Suppressor macrophage treated with lipopolysaccharide for 4 hours (primary cell): ENCODE measurements at places on chromosomes 6 and 20.
A peak's percentile ranks its signal among the peaks of the same experiment; 100 is the strongest.

- peak; percentile 93 for DNase-seq
Observed at GRCh38 chr20:25318471-25319240, 70.8 kb downstream of the PYGB start.

DNA sequence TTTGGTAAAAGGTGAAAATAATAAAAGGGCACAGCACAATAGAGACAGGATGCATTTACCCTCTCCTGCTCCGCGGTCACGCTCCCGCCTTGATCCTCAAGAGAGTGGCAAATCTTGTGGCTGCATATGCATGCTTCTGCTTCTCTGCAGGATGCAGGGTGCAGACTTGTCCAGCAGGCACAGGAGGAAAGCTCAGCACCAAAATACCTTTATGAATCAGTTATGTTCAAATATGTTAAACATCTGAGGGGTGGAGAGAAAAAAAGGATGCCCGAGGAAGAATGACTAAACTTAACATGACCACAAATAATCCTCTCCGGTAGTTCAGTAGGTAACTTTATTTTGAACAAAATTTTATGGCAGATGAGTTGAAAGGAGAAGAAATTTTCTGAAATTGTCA is 366.1 kb upstream of the SOX4 start:
- DNase-seq, result no peak

GRCh38 chr6:79737172-79737571 is 106.0 kb downstream of the SH3BGRL2 start:
- no peak for DNase-seq

- DNase-seq, result peak; percentile 22
Observed at GRCh38 chr6:154499855-154500589, 10.5 kb downstream of the CNKSR3 start.

DNA sequence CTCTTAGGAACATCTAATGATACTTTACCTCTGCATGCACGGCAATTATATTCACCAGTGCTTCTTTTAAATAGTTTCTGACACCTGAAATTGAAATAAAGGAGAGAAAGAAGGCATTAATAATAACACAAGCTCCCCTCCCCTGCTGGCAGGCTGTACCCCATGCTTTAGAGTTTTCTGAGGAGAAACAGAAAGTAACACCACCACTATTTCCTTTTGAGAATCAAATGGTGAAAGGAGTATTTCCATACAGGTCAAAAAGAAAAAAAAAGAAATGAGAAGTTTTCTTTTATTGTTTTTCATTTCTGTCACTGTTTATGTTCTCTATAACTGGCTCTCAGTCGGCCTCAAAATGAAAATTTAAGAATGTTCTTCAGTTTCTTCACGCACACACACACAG is 108.1 kb downstream of the IRF4 start:
- DNase-seq, result no peak

- DNase-seq, result peak; percentile 32
Observed at GRCh38 chr6:38259736-38260135, 380.0 kb downstream of the BTBD9 start.

GRCh38 chr20:25230166-25230831 is 17.6 kb upstream of the PYGB start:
- DNase-seq, result no peak

- no peak for DNase-seq
Observed at GRCh38 chr6:87518453-87518852, 45.7 kb downstream of the SLC35A1 start.
